ENCODE measurements at places on chromosomes 16 and 17.
A peak's percentile ranks its signal among the peaks of the same experiment; 100 is the strongest.

DNA sequence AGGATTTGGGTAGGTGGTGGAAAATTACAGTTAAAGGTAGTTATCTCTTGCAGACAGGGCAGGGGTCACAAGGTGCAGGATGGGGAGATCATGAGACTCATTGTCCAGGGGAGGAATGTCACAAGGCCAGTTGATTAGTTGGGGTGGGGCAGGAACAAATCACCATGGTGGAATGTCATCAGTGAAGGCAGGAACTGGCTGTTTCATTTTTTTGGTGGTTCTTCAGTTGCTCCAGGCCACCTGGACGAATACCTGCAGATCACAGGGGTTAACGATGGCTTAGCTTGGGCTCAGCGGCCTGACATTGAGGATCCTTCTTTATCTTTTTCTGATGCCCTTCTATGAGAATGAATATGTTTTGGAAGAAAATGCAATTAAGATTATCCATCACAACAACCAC is 87.1 kb downstream of the KPNA2 start:
- DNase-seq = no peak

DNA sequence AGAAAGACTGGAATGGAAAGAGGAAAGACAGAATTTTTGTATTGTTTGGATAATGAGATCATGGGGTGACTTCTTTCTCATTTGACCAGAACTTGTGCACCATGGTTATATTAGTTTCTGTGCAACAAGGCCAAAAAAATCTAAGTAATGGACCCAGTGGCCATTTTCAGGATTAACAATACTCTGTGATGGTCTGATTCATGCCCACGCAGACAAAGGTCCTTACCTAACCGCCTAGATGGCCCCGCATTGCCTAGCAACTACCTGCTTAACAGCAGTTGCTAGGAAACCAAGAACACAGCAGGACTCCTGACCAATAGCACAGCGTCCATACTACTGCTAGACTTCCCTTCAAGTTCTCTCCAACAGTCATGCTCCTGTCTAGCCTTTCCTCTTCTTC is 22.4 kb downstream of the MIS12 start:
- DNase-seq = no peak

DNA sequence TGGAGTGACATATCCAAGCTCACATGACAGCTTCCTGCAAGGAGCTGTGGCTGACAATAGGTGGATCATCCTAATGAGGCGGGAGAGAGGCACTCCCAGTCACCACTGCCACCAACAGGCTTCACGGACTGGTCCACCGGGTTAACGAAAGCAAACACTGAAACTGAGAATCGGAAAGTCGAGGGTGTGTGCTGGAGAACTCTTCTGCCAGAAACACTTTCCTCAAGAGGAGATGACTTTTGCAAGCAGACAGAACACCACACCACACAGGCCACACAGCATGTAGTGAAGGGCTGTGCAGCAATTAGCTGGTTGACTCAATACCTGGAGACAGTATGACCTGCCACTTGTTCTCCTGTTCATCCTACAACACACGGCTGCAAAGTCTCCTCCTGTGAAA is 53.0 kb upstream of the DNAJA2 start:
- DNase-seq = no peak

- DNase-seq = peak; percentile 1
These were observed 664 bp downstream of the HBQ1 start for GRCh38 chr16:180681-181564.

DNA sequence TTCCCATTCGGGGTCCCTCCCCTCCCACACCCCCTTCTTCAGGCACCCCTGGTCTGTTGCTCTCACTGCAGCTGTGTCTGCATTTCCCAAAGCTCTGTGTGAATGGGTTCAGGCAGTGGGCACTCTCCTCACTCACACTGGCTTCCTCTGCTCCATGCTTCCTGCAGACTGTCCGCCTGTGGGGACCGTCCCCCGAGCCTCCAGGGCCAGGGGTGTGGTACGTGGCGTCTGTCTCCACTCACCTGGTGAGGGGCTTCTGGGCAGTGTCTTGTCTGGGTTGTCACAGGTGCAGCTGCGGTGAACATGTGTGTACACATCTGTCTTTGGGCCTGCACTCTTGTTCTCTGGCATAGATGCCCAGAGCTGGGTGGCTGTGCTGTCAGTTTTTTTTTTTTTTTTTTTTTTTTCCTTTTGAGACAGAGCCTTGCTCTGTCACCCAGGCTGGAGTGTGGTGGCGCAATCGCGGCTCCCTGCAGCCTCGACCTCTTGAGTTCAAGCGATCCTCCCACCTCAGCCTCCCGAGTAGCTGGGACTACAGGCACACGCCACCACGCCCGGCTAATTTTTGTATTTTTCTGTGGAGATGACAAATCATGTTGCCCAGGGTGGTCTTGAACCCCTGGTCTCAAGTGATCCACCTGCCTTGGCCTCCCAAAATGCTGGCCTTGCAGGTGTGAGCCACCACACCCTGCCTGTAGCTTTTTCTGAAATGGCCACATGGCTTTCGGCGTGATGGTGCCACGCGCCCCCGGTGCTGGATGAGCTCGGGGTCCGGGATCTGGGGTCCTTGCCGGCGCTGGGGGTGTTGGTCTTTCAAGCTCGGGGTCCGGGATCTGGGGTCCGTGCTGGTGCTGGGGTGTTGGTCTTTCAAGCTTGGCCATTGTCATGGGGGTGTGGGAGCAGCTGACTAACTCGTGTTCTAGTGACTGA is 56.5 kb upstream of the ZNF750 start:
- DNase-seq = no peak

DNA sequence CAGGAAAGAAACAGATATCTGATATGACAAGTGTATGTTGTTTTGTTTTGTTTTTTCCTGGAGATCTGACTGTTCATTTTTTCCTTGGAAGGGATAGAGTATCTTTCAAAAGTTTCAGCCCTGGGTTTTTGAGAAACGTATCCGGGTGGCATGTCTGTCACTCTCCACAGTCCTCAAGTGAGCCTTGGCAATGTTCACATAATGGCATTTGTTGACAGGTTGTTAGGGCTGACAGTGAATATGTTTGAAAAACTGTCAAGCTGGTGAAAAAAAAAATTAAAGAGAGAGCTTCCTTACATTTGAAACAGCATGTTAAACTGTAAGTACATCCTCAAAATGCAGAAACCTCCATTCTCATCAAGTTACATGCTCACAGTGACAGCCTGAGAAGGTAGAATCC is 113.0 kb upstream of the DYNLRB2 start:
- DNase-seq = no peak

DNA sequence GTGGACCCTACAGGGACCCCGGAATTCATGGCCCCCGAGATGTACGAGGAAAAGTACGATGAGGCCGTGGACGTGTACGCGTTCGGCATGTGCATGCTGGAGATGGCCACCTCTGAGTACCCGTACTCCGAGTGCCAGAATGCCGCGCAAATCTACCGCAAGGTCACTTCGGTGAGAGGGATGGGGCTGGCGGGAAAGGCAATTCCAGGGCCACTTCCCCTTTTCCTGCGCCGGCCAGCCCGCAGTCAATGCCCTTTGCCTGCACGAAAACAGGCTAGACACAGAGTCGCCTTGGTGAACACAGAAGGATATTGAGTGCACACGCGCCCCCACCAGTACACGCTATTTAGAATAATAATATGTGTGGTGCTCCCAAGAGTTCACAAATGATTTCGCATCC is 4.0 kb downstream of the WNK4 start:
- no peak for DNase-seq

DNA sequence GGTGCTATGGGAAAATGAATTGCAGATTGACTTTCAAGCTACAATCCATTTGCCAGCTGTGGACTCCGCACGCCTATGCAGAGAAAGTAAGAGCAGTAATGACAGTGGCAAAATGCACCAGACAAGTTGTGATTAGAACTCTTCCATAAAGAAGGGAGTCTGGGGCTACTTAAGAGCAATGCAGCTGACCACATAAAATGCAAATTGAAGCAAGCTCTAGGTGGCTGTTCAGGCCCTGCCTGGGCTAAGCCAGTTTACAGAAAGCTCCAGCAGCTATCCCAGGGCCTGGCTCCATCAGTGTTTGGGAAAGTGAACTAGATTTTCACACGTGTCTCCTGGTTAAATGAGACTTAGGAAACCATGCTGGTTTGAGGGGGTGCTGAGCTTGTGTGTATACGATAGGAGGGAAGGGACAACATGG is 2.2 kb upstream of the MAP2K6 start:
- DNase-seq = no peak

DNA sequence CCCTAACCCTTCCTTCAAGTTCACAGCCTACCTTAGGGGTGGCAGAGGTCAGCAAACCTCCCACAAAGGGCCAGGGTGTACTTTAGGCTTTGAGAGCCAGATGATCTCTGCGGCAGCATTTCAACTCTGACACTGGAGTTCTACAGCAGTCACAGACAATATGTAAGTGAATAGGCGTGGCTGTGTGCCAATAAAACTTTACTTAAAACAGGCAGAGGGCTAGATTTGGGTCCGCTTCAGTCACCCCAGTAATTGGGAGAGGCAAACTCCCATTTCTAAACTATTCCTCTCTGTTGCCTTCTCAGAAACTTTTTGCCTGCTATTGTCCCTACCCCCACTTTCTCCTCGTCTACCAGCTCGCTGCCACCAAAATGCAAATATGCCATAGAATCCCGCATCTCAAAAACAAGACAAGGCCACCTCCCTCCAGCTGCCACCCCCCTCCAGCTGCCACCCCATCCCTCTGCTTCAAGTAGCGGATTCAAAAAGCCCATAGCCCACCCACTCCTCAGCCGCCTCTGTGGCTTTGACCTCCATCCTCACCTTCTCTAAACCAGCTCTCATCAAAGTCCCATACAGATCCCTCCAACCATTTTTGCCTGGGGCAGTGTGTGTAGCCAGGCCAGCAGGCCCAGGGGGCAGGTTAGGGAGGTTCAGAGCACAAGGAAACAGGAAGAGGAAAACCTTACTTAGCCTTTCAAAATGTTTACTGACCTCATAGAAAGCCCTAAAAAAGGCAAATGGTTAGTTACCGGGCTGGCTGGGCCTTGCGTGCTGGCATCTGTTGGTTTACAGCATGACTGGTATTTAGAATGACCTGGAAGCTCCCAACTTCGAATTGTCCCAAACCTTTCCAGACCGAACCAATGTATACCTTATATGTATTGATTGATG is 19.9 kb upstream of the DNAH17 start:
- DNase-seq = no peak

- no peak for DNase-seq
These were observed 45.6 kb downstream of the CHD9NB start for GRCh38 chr16:53007095-53007494.

DNA sequence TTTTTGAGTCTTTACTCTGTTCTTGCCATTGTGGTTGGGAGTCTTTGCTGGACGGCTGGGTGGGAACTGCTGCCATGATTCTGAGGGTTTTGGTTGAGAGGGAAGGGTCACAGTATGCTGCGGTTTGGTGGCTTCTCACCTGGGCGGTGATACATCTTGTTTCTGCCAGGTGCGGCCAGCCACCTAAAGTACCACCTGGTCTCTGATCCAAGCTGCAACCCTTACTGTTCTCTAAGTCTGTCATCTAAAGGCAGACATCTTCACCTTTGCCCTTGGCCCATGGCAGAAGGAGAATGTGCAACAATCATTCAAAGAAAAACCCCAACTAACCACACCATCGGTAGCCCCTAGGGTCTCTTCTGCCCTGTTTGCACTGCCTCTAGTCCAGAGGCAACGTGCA is 19.6 kb upstream of the MPO start:
- DNase-seq = no peak

DNA sequence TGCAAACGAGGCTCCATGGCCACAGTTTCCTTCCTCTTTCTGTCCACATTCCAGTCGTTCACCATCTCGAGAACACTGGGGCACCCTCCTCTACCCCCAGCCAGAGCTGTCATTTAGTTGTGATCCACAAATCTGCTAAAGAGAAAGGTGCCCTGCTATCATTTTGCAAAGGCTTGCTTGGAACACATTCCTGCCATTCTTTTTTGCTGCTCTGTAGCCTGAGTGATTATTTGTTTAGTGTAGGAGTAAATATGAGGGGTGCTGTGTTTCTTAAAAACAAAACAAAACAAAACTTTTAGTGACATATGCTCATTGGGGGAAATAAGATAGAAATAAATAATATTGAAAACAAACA is 166.7 kb downstream of the PRKCA start:
- no peak for DNase-seq

DNA sequence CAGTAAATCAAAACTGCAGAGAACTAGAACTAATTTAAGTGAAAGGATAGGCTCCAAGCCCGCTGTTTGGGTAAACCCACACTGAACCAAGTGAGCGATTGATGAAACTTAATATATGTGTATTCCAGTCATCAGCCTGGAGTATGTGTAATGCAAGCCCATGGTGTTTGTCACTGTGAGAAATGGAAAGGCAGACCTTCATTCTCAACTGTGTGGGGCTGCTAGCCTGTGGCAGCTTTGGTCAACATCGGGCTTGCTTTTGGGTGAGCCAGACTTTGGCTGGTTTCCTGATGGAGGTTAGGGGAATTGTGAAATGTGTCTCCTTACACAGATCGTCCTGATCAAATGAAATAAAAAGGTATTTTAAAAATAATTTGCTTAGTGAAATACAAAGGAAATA is 279.9 kb downstream of the IRX3 start:
- no peak for DNase-seq

- DNase-seq = no peak
These were observed 1.6 kb upstream of the SEZ6 start for GRCh38 chr17:29007456-29007855.
